ENCODE measurements at places on chromosomes 7 and 10.

GRCh38 chr7:64625114-64626082 lies 40.5 kb upstream of the ZNF107 start:
- no peak for DNase-seq

GRCh38 chr10:110209454-110209925 lies 2.1 kb downstream of the MXI1 start:
- DNase-seq = peak; percentile 71

DNA sequence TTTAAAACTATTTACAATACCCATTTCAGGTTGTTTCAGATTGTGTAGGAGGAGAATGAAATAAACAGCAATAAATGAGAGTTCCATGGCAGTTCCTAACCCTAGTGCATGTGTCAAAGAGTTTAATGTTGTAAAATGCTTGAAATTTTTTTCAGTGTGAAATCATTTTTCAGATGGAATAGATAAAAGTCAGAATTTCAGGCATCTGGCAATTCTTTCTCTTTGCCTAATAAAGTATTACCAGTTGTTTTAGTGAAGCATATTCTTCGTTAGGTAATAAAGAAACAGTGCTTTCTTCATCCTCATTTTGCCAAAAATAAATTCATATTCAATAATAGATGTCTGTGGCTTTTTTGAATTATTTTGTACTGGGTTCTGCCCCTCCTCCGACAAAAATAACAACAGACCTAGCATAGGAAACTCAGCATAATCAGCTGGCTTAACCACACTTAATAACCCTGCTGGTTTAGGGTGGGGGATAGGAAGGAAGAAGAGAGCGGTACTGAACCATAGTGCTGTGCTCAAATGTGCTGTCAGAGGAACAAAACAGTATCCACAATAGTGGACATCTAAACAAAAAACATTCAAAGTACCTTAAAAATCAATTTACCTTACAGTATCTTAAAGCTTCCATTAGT lies 39.1 kb downstream of the MINDY3 start:
- no peak for DNase-seq

DNA sequence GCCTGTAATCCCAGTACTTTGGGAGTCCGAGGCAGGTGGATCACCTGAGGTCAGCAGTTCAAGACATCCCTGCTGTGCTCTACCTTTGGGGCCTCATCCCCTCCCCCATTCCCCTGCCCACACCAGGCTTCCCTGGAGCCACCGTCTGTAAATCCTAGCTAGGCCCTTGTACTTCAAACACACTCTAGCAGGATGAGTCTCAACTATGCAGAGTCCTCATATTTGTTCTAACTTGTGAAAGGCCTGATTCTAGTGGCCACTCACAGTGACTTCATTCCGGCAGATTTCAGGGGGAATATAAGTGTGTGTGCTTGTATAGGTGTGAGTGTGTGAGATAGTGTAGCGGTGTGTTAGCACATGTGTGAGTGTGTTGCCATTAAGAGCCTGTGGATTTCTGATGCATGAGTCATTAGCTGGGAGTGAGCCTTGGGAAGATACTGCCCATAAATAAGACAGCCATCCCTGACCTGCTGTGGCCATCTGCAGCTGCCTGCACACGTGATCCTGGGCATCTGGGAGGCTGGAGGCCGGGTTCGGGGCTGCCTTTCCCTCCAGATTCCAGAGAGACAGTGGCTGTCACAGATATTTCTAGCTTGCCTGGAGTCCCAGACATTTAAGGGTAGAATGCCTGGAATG lies 1.7 kb upstream of the NEURL1 start:
- DNase-seq = no peak

DNA sequence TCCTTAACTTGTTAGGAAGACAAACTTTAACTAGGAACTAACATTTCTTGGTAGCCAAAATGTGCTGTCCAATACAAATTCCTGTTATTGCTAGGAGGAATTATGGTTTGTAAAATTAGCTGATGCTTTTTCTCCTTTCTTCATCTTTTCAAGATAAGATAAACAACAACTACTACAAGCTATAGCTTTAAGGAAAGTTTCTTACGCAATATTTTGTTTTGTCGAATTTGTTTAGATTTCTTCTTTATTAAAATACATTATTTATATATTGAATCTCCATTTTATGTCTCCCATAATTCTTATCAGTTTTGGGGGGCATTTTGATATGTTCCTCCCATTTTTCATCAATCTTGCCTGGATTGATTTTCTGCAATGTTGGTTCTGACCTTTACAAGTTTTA lies 277.5 kb downstream of the SUGCT start:
- DNase-seq = no peak

DNA sequence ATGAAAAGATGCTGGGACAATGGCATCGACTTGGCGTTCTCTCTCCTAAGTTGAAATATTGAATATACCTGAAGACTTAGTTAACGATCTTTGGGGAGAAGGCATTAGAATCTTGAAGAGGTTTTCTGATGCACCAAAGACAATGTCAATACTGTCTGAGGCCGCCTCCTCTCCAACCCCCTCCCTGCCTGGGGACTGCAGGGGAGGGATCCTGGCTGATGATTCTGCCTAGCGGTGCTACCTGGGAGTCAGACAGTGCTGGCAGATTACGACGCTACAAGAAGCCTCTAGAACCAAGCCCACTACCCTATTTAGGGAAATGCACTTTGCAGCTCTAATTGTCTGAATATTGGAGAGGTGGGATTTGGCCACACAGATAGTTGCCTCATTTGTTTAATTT lies 145.6 kb upstream of the HABP2 start:
- no peak for DNase-seq

- no peak for DNase-seq
Observed at GRCh38 chr7:30975256-30975899, 11.6 kb downstream of the GHRHR start.

- no peak for DNase-seq
Observed at GRCh38 chr10:3748484-3748883, 36.5 kb downstream of the KLF6 start.

GRCh38 chr10:44832595-44833390 lies 78.3 kb upstream of the TMEM72 start:
- no peak for DNase-seq

DNA sequence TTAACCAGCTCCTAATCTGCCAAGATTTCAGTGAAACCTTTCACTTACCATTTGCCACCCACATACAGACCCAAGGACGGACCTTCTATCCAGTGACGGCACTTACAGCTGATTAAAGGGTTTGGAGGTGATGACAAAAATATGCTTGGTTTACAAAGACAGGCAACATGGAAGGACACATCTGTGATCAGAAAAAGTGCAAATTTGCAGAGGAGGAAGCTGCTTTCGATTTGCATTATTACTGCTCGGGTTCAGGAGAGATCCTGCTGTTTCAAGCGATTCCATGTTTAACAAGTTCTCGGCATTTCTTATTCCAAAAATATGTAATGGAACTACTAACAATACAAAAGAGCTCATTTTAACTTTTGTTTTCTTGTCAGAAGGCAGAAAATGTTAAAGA lies 109.0 kb downstream of the JAZF1 start:
- no peak for DNase-seq

DNA sequence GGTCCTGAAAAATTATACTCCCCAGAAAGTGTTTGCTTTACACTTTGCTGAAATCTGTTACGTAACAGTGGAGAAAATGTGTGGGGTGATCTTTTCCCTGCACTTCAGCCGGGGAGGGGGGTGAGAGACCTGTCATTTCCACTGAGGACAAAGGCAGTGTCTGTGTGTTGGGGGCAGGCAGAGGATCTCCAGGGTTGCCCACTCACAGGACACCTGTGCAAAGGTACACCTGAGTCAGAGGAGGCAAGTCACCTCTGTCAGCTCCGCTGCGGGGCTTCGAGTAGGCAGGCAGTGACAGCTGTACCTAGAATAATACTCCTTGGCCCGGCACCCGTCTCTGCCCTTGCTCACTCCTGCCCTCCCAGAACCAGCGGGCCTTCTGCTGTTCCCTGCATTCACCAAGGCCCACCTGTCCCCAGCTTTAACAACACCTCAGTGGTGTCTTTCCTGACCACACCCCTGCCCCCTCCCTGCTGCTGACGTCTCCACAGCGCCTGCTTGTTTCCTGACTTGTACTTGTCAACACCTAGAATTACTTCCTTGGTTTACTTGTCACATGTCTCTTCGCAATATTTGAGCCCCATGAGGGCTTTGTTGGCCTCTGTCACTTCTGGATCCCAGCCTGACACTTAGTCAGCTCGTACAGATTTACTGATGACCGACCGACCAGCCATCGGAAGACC lies 159.2 kb downstream of the NEURL1 start:
- peak; percentile 76 for DNase-seq

- DNase-seq = no peak
Observed at GRCh38 chr7:92276460-92276864, 30.7 kb downstream of the ANKIB1 start.

GRCh38 chr10:19889256-19889655 lies 73.0 kb downstream of the PLXDC2 start:
- no peak for DNase-seq

GRCh38 chr10:70905071-70906021 lies 17.0 kb upstream of the PCBD1 start:
- peak; percentile 6 for DNase-seq

GRCh38 chr7:109376576-109376975 lies 806.9 kb downstream of the DNAJB9 start:
- no peak for DNase-seq

- no peak for DNase-seq
Observed at GRCh38 chr7:66758950-66759628, 18.6 kb downstream of the RABGEF1 start.

- no peak for DNase-seq
Observed at GRCh38 chr10:62243647-62243997, 25.0 kb downstream of the RTKN2 start.

- no peak for DNase-seq
Observed at GRCh38 chr10:88136712-88137111, 273.3 kb downstream of the PTEN start.

- DNase-seq = no peak
Observed at GRCh38 chr10:49107111-49107886, 8.0 kb downstream of the VSTM4 start.

DNA sequence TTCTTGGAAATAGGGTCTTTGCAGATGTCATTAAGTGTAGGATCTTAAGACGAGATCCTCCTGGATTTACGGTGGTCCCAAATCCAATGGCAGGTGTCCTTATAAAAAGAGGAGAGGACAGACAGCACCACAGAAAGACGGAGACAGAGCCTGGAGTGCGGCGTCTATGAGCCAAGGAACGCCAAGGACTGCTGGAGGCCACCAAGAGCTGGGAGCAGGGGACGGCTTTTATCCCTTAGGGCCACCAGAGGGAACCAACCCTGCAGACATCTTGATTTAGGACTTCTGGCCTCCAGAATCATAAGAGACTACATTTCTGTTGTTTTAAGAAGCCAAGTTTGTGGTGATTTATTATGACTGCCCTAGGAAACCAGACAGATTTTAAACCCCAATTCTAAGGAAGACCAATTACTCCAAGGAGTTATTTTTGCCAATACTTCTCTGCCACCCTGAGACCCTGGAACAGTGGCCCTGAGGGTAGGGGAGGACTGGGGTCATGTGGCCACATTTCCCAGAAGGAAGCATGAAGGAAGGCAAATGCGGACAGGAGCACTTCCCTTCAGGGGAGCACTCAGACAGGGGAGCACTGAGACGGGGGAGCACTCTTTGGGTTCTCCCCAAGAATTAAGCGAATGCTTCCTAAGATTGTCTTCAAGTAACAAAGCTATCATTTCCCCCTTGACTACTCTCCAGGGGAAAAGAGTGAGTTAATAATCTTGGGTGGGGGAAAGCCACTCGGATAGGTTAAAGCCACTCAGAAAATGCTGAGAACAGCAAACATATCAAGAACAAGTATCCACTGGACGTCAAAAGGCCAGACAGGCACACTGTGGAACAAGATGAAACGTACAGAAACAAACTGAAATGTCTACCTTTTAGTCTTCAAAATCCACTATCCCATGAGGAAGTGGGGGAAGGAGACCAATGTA lies 67.5 kb downstream of the CHST15 start:
- no peak for DNase-seq

GRCh38 chr10:119190353-119190752 lies 11.7 kb upstream of the PRDX3 start:
- no peak for DNase-seq

DNA sequence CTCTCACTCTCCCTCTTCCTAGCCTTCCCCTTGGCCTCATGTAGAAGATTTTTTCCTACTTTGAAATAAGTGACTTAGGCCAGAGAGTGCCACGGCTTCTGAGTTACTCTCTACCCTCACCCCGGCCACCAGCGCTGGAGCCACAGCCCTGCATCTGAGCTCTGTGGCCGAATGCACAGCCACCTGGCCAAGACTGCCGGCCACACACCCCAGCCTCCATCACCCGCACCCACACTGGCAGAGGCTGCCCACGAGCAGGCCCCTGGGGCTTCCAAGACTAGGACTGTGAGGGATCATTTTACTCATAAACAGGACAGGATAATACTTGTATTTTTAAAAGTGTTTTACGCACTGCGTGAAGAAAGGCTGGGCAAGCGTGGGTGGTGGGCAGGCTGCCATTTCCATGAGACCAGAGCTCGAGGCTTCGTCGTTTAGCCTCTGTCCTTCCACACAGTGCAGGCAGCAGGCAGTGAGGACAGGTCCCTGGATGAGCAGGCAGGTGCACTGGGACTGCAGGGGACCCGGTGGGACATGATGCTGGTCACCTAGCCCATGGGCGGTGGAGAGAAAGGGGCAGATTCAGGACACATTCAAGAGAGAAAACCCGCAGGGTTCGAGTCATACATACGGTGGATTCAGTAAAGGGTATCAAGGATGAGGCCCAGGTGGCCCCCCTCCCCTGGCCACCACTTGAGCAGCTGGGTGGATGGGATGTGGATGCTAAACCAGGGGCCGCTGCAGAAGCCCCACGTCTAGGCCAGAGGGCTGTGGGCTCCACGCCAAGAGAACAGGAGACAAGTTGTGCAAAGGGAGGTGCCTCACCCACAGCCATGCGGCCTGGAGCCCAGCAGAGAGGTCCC lies 35.5 kb upstream of the RNF32 start:
- no peak for DNase-seq

- DNase-seq = peak; percentile 74
Observed at GRCh38 chr10:77844177-77844576, 82.4 kb downstream of the DLG5 start.

DNA sequence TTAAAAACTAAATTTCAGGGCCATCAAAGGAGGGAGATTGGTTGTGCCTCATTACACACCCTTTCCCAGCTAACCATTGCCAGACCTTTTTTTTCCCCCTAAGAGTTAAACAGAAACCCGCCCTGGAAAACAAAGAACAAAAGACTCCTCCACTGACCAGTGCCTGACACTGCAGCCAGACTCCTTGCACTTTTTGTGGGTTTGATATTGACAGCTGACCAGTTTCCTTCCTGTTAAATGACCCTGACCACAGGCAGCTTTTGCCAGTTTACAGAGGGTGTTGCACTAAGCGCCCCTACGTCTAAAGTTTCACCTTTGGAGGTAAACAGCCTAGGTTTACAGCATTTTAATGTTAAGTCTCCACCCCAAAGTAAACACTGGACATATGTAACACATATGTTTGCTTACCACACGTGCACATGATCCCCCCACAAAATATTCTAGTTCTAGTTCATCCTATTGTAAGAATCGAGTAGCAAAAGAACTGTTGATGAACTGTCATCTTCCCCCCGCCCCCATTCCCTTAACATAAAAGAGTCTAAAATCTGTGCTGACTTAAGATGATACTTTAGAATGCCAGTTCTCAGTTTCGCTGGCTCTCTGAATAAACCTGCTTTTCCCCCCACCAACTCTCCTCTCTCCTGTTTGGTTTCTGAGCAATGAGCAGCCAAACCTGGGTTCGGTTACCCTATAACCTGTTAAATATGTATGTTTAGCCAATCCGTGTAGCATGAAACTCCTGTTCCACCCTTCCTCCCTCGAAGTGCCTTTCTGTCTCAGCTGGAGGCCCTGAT lies 38.0 kb downstream of the FOXI2 start:
- no peak for DNase-seq

All from transverse colon (tissue), 4 donors.